ENCODE measurements at places on chromosomes 7 and 10. TPM values are rescaled to one million over a fixed set of nuclear protein-coding genes. Genes with fewer than 3 reads are reported as not detected.

- H3K27ac ChIP-seq: no peak overlapping the region
- no peaks in the 10 kb centered on the region for H3K27me3 ChIP-seq
- DNase-seq: no peak
- no peak overlapping the region for H3K4me3 ChIP-seq
- H3K36me3 ChIP-seq: no peaks in the 10 kb centered on the region
Measured at GRCh38 chr7:25643286-25643685, 415.0 kb upstream of the NPVF start.

DNA sequence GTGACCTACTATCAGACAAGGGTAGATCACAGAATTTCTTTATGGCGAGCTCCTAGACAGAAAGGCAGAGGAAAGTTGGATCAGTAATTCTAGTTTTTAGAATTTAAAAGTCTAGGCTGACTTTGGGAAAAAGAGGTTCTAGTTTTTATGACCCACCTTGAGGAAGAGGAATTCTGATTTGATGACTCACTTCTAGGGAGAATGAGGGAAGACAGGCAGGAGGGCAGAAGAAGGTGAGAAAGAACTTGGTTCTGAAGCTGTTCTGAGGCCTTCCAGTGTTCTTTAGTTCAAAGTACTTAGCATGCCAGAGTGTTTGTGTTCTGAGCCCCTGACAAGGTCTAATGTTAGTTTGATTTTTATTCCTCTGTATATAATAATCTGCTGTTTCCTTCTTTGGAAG is 97.2 kb downstream of the PODXL start:
- peak; percentile 23 for DNase-seq
- H3K36me3 ChIP-seq: no peaks in the 10 kb centered on the region
- H3K27me3 ChIP-seq: no peaks in the 10 kb centered on the region
- H3K4me1 ChIP-seq: no peaks in the 10 kb centered on the region

- DNase-seq: peak; percentile 80
- peak within 1 kb of the TSS; percentile 79 for H3K27ac ChIP-seq
- peak within 1 kb of the TSS; percentile 78 for H3K4me3 ChIP-seq
- H3K27me3 ChIP-seq: no peaks in the 10 kb centered on the region
- peaks cover 6% of the 10 kb centered on the region for H3K36me3 ChIP-seq
Measured at GRCh38 chr7:93921607-93922566, at the start of gene GNG11. TSS of gene GNG11 (plus strand) at chr7:93921735. CDS start at chr7:93922138, 403 bp downstream.

- no peak overlapping the region for H3K4me3 ChIP-seq
- no peaks in the 10 kb centered on the region for H3K36me3 ChIP-seq
- H3K4me1 ChIP-seq: no peaks in the 10 kb centered on the region
- DNase-seq: no peak
- no peak overlapping the region for H3K27ac ChIP-seq
Measured at GRCh38 chr10:117509573-117509972, 33.0 kb upstream of the EMX2 start.

DNA sequence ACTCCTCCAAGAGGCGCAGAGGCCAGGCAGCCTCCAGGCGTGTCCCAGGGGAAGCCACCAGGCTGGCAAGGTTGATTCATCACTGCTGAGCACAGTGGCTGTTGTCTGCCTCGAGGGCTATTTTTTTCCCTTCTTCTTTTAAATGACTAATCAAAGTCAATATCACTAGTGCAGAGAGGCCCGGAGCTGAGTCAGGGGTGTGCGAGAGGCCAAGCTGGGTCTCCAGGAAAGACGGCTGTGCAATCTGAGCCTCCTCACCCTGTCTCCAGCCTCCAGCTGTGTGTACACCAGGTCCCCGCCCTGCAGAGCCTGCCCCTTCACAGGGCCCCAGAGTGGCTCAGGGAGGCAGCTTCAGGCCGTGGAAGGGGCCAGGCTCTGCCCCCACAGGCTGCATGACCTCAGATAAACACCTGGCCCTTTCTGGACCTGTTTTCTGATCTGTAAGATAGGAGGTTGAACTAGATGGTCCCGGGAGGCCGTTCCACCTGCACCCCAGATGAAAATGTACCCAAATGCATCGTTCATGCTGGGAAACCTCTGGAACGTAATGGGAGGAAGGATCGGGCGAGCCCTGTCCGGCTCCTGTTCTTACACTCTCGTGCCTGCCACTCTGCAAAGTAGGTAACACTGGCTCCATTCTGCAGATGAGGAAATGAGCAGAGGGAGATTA is 3.7 kb downstream of the STX1A start:
- H3K27ac ChIP-seq: peak overlapping the region; percentile 66
- H3K27me3 ChIP-seq: no peaks in the 10 kb centered on the region

DNA sequence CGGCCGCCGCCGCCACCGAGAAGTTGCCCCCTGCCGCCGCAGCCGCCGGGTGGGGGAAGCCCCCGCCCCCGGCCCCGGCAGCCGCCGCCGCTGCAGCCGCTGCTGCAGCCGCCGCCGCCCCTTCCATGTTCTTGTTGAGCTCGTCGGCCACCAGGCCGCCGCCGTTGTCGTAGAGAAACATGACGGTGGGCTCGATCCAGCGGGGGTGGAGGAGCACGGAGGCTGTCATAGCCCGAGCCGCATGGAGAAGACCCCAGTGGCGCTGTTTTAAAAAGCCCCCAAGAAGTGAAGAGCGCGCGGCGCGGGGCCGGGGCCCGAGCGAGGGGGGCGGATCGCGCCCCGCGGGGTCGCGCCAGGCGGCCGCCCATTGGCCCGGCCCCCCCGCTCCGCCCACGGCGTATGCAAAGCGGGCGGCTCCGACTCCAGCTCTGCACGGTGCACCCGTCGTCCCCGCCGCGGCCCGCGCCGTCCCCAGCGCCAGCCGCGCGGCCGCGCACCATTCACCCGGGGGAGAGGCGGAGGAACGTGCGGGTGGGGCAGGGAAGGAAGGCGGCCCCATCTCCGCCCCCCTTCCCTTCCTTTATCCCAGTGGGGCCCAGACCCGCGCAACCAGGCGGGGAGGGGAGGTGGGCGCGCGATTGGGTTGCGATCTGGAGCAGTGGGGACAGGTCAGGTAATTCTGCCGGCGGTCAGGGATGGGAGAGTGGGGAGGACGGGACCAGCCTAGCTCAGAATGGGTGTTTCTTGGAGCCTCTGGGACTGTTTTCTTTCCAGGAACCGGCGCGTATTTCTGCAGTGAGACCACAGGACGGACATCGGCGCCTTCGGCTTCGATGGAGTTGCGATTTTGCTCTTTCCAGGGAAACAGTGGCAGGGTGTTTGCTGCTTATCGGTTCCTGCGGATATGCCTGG is at the start of gene HOXA13:
TSS of gene HOXA13 (minus strand) at position 243 of the 912 bp plus-strand sequence. CDS start at position 229, 14 bp downstream.
- DNase-seq: no peak
- H3K4me3 ChIP-seq: peak within 1 kb of the TSS; percentile 27
- no peaks in the 10 kb centered on the region for H3K36me3 ChIP-seq

GRCh38 chr7:127317447-127317961 is 64.8 kb upstream of the GRM8 start:
- no peaks in the 10 kb centered on the region for H3K4me1 ChIP-seq
- H3K4me3 ChIP-seq: no peak overlapping the region
- no peaks in the 10 kb centered on the region for H3K27me3 ChIP-seq
- no peaks in the 10 kb centered on the region for H3K36me3 ChIP-seq
- no peak overlapping the region for H3K27ac ChIP-seq
- no peak for DNase-seq

DNA sequence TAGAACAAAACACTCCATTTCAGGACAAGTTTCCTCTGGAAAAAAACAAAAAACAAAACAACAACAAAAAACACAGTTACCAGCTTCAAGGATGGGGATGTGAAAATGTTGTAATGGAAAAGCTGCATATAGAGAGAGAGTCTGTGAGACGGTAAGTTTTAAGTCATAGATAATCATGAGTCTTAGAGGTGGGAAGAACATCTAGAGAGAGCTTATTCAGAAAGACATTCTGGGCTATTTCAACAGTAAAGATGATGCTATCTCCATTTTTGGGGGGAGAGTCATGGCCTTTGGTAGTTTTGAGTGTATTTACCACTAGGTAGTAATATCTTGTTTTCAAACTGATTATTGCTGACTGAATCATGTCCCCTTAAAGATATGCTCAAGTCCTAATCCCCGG is 23.3 kb upstream of the INPP5F start:
- peaks cover 3% of the 10 kb centered on the region for H3K4me1 ChIP-seq
- no peak for DNase-seq
- H3K36me3 ChIP-seq: no peaks in the 10 kb centered on the region
- H3K4me3 ChIP-seq: no peak overlapping the region

DNA sequence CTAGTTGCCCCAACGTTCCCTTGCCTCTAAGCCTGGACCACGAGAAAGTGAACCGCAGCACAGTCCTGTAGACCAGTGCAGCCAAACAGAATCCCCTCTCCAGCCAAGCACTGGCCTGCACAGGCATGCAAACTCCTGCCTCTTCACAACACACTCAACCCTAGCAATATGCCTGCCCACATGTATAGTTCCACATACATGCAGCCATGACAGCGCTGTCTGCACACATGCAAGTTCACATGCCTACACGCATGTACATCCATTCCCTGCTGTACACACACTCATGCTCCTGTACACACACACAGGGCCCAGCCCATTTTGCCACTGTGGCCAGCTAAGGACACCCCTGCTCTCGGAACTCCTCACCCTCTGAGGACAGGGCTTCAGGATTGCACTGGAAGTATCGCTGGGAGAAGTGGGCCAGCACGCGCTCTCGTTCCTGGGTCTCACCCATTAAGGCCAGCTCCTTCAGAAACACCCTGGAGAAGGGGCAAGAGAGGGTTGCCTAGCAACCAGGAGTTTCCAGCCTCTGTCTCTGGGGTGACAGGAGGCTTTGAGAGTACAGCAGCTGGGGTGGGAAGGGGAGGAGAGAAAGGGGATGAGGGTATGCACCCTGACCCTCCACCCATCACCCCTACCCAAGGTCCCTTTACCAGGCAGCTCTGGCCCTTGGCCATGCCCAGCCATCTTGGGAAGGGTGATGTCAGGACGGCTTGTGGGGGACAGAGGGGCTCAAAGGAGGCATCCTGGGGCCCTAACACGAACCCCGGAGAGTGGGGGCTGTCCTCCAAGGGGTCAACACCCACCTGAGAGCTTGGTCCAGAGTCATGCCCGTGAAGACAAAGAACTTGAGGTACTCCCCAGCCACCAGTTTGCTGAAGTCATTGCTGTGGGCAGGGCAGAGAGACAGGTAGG is 7.0 kb downstream of the PSD start:
- no peak overlapping the region for H3K27ac ChIP-seq
- H3K27me3 ChIP-seq: peaks cover 71% of the 10 kb centered on the region
- H3K4me3 ChIP-seq: no peak overlapping the region
- DNase-seq: no peak

DNA sequence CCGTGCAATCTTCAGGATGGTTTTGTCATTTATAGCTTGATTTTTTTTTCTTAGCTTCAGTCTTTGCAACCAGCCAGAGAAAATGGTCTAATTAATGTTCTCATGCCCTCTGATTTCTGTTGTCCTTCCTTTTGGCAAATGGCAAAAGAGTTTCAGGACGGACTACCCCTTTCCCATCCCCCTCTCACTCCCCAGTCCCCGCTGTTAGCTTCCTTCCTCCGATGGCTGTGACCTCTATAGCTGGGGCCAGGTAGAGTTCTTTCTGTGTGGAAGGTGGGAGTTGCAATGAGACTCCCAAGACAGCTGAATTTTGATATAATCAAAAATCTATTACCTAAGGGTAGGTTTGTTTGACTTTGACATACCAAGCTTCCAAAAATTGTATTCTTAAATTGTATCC is 362.0 kb downstream of the PAXIP1 start:
- no peaks in the 10 kb centered on the region for H3K4me1 ChIP-seq
- H3K36me3 ChIP-seq: no peaks in the 10 kb centered on the region
- H3K27me3 ChIP-seq: no peaks in the 10 kb centered on the region
- DNase-seq: no peak
- H3K27ac ChIP-seq: no peak overlapping the region
- H3K4me3 ChIP-seq: no peak overlapping the region

DNA sequence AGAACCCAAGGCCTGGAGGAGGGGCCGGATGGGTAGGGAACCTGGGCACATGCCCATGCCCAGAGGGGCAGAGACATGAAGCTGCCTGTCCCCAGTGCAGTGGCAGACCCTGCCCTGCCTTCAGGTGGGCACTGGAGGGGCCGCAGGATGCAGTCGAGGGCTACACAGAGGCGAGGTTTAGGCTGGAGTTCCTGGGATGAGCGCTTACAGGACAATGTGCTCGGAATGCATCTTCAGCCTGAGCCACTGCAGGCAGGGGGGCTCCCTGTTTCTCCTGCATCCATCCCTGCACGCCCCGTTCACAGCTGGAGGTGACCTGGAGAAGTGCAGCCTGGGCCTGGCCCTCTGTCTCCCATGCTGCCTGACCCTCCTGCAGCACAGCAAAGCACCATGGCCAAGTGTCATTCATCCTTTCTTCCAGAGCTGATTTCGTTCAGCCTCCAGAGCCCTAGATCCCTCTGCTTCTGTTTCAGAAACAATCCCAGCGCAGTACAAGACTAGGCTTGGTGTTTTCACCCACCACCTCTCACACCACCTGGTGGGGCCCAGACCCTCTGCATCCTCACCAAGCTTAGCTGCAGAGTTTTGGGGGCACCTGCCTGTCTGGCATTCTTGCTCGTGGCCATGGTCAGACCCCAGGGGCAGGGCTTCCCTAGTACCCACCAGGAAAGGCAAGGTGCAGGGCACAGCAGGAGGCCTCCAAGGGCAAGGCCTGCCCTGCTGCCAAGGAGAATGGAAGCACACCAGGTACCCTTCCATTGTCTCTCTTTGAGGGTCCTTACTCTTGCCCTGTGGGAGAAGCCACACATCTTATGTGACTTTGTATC is 311.9 kb downstream of the TCERG1L start:
- H3K27ac ChIP-seq: no peak overlapping the region
- no peaks in the 10 kb centered on the region for H3K36me3 ChIP-seq
- no peak for DNase-seq
- no peaks in the 10 kb centered on the region for H3K4me1 ChIP-seq
- no peak overlapping the region for H3K4me3 ChIP-seq
- no peaks in the 10 kb centered on the region for H3K27me3 ChIP-seq

- H3K4me3 ChIP-seq: no peak overlapping the region
- DNase-seq: no peak
- H3K27me3 ChIP-seq: no peaks in the 10 kb centered on the region
- no peaks in the 10 kb centered on the region for H3K36me3 ChIP-seq
- peaks cover 3% of the 10 kb centered on the region for H3K4me1 ChIP-seq
Measured at GRCh38 chr7:39745320-39745719, 121.9 kb downstream of the RALA start.

DNA sequence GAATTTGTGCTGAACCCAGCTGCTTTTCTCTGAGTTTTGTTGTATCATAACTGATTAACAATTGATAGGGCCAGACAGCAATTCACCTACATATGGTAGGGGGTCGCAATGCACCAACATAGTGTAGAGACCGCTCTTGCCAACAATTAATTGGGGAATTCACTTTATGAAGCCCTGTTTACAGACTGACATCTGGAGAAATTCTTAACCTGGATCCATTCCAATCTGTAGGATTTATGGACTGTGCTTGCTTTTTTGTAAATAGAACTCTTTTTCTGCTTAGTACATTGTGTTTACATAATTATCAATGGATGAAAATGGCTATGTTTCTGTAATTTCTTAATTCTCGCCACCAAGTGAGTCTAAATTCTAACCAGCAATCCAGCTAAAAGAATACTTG is 311.7 kb upstream of the BMPER start:
- no peaks in the 10 kb centered on the region for H3K27me3 ChIP-seq
- H3K36me3 ChIP-seq: no peaks in the 10 kb centered on the region
- no peak overlapping the region for H3K4me3 ChIP-seq
- H3K27ac ChIP-seq: no peak overlapping the region
- H3K4me1 ChIP-seq: peaks cover 3% of the 10 kb centered on the region
- no peak for DNase-seq

GRCh38 chr7:113143486-113144257 is 25.3 kb upstream of the SMIM30 start:
- no peaks in the 10 kb centered on the region for H3K4me1 ChIP-seq
- H3K27ac ChIP-seq: no peak overlapping the region
- no peak overlapping the region for H3K4me3 ChIP-seq
- DNase-seq: no peak
- no peaks in the 10 kb centered on the region for H3K36me3 ChIP-seq

Gene NKX1-2
- total RNA-seq: not detected

Gene ACSM6
- not detected for total RNA-seq

Gene DENND2A
- 39.0 TPM for total RNA-seq

Gene AS3MT
- total RNA-seq: 8.1 TPM

All from fibroblast of lung (primary cell).